ENCODE measurements at places on chromosomes 4 and X.

DNA sequence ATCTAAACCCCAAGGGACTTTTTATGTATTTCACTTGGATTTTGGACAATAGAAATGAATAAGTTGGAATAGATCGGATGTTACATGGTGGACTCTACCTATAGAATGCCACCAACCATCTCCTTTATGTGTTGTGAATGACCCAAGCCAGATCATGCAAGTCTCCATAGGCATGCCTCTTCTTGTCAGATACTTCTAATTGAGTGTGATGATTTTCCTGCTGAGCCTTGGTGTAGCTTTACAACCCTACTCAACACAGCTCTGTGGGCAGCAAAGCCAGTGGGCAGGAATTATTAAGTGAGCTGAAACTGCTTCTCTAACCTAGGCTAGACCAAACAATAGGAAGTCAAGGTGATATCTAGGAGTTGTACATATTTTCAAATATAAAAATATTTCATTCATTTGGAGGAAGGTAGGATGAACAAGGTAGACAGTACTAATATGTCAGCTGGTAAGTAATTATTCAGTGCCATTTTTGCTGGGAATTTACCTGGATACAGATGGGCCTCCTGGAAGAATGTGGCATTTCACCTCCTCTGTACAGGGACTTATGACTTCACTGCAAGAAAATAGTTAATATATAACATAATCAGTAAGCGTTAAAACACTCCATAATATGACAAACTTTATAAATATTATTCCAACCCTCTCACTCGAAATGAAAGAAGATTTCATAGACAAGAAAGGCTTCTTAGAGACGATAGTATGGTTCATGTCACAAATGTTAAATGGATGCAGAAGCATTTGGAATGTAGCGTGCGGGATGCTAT lies 298.0 kb upstream of the FAT1 start:
- no peak for DNase-seq

DNA sequence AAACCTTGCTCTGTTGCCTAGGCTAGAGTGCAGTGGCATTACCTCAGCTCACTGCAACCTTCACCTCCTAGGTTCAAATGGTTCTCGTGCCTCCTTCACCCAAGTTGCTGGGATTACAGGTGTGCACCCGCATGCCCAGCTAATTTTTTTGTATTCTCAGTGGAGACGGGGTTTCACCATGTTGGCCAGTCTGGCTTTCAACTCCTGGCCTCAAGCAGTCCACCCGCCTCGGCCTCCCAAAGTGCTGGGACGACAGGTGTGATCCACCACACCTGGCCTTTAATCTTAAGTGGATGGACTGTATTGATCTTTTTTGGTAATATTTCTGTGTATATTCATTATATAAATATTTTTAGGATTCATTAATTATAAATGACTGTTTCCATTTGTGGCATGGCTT lies 158.7 kb upstream of the CXorf51A start:
- DNase-seq = no peak

DNA sequence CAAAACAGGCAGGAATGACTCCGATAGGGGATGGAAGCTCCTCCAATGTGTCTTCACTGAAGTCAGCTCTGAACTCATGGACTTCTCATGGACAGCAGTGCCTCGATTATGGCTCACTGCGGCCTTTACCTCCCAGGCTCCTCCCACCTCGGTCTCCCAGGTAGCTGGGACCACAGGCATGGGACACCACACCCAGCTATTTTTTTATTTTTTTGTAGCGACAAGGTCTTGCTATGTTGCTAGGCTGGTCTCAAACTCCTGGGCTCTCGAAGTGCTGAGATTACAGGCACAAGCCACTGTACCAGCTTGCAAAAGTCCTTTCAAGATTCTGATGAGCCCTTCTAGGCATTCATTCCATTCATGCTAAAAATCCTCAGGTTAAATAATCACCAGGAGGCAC lies 181.5 kb downstream of the NSUN7 start:
- no peak for DNase-seq

DNA sequence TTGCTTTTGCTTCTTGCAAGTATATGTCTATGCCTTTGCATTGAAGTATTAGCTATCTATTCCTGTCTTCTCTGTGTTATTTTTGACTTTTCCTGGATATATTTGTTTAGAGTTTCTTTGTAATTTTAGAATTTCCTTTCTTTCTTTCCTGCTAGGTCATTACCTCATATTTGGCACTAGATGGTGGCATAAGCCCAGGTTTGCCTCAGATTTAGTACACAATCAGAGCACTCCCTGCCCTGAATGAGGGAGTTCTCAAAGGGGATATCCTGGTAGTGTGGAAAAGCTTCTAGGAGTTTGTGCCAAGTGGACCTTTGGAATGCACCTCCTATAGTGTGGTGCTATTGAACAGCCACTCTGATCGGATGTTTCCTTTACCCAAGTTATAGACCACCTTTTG lies 181.6 kb downstream of the UGT8 start:
- DNase-seq = no peak

GRCh38 chr4:42653626-42654560 lies 3.0 kb downstream of the ATP8A1 start:
- no peak for DNase-seq

- DNase-seq = no peak
These were observed 26.9 kb downstream of the ASB9 start for GRCh38 chrX:15242899-15243555.
